GM12878 (cell line): ENCODE measurements at places on chromosomes 2 and 18.

- DNase-seq, result peak; percentile 2
These were observed 479.1 kb upstream of the NRXN1 start for GRCh38 chr2:51511002-51511401.

- DNase-seq, result no peak
These were observed at the start of gene VAMP8 for GRCh38 chr2:85577386-85578242. TSS of gene VAMP8 (plus strand) at chr2:85577586. CDS start at chr2:85577647, 61 bp downstream.

DNA sequence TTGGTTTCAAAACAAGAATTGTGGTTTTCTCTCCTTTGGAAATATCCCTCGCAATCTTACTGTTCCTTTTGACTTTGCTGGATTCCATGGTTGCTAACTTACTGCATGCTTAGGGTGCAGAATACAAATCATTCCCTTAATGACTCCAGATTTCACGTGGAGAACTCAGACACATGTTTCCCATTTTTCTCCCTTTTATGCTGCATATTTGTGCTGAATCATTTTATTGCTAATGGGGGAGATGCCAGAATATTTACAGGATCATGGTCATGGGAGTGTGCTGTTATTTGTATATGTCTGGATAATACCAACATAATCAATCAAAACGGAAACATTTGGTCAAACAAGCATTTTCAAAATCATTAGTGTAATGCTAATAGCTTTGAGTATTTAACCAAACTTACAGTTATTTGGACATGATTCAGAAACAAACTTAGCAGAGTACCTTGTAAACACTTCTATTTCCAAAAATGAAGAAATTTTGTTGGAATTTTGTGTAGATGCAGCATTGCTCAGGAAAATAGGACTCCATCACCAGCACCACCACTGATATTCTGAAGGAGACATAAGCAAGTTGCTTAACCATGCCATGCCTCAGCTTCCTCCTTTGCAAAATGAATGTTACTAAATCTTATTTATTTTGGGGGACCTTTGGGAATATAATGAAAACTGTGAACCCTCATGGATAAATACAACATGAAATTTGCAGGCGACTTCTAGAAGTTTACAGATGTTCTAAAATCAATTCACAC, 122.5 kb upstream of the RND3 start:
- no peak for DNase-seq

DNA sequence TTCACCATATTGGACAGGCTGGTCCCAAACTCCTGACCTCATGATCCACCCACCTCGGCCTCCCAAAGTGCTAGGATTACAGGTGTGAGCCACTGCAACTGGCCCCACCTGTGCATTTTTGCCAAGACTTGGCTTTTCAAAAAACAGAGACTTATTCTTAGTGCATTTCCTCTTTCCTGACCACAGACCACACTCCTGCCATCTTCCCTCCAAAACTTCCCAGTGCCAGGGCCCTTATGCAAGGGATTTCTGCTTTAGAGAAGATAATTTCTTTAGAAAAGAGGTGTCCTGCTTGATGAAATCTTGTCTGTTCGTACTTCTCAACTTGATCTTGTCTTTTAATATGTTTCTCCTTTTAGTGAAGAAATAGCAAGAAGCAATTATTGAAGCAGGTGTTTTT, 98.8 kb upstream of the ZNF516 start:
- no peak for DNase-seq

DNA sequence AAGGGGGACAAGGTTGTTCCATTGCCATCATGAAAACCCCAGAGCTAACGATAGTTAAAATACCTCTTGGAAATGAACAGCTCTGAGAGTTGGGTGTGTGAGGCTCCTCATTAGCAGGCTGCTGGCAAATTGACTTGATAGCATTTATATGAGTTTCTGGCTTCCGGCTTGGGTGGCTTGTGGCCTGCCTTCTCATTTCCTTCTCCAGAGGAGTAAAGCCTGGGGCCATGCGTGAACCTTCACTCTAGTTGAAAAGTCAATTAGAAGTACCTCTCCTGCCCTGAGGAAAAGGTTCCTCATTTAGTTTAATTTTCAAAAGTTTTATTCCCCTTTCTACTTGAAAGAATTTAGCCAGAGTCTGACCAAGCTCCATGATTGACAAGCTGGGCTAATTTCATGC, 67.1 kb downstream of the MGAT5 start:
- no peak for DNase-seq

GRCh38 chr2:237806334-237806733, 7.8 kb downstream of the RBM44 start:
- no peak for DNase-seq

GRCh38 chr2:237196409-237196808, 110.7 kb downstream of the COPS8 start:
- DNase-seq, result no peak

- no peak for DNase-seq
These were observed 15.9 kb upstream of the RPL31 start for GRCh38 chr2:100986157-100986556.

DNA sequence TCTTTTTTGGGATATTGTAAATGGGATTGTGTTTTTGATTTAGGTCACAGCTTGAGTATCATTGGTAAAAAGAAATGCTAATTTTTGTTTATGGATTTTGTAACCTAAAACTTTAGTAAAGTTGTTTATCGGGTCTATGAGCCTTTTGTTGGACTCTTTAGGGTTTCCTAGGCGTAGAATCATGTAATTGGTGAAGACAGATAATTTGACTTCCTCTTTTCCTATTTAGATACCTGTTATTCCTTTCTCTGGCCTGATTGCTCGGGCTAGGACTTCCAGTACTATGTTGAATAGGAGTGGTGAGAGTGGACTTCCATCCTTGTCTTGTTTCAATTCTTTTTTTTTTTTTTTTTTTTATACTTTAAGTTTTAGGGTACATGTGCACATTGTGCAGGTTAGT, 149.0 kb downstream of the QPCT start:
- no peak for DNase-seq

DNA sequence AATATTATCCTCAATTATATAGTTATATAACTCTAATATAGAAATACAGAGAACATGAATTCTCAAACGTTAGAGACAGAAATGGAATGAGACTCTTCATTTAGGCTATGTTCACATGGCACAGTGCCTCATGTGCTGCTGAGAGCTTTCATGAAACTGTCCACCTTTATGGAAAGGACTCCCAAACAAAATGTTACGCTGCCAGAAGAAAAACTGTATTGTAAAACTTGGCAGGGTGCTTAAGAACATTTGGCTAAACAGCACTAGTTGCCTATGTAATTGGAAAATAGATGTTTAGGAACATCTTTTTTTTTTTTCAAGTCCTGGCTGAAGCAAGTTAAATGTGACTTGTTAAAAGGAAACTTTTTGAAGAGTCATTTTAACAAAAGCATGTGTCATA, 396.0 kb downstream of the ERBB4 start:
- no peak for DNase-seq

GRCh38 chr18:51911584-51911983, 428.4 kb upstream of the DCC start:
- no peak for DNase-seq

GRCh38 chr2:43102366-43103092, 123.9 kb downstream of the ZFP36L2 start:
- DNase-seq, result no peak

DNA sequence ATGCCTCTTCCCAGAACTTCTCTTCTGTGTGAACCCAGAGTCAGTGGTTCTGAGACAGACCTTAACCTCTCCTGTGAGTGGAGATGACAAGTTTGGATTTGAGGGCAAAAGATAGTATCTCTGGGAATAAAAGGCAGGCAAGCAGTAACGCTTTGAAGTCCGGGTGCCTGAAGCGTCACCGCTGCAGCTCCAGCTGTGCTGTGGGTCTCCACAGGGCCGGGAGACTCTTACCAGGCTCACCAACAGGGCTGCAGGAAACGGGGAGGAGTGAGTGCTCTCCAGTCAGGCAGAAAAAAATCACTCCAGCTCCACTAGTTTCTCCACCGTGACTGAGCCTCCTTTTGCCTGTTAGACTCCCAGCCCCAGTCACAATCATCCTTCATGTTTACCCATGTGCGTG, 79.7 kb upstream of the MAP4K4 start:
- no peak for DNase-seq

- no peak for DNase-seq
These were observed 297.2 kb downstream of the NCKAP5 start for GRCh38 chr2:133271105-133271504.

GRCh38 chr2:170322140-170322766, 144.3 kb downstream of the MYO3B start:
- DNase-seq, result no peak

DNA sequence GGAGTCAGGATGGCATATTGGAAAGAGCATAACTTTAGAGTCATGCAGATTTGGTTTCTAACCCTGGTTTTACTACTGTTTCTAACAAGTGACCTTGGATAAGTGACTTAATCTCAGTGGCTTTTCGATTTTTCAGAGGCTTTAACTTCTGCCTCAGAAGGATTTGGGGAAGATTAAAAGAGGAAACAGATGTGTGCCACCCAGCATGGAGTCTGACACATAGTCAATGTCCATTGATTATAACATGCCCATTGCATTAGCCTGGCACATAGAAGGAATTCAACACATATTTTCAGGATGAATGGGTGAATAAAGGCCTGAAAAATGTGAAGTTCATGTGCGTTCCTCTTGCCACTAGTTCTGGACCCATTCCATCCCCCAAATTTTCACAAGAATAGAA, 438.2 kb downstream of the EPHA4 start:
- no peak for DNase-seq

- no peak for DNase-seq
These were observed 72.7 kb downstream of the POLE4 start for GRCh38 chr2:75031171-75031570.

DNA sequence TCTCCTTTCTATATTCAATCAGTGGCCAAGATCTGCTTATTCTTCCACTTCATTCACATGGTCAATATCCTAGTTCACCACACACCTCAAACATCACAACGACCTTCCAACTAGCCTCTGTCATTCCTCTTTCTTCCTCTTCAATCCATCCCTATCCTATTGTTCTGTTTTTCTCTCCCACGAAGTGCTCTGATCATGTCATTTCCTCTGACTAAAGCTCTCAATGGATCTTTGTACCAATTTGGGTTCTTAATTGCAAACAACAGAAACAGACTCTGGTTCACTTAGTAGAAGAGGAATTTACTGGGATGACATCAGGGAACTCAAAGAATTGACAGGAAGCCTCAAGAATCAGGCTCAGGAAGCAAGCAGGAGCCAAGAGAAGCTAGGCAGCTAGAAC, 23.5 kb downstream of the WNT10A start:
- DNase-seq, result no peak

GRCh38 chr18:78595453-78595852, 384.2 kb upstream of the SALL3 start:
- no peak for DNase-seq

GRCh38 chr2:71560638-71561011, 107.3 kb downstream of the DYSF start:
- DNase-seq, result no peak

DNA sequence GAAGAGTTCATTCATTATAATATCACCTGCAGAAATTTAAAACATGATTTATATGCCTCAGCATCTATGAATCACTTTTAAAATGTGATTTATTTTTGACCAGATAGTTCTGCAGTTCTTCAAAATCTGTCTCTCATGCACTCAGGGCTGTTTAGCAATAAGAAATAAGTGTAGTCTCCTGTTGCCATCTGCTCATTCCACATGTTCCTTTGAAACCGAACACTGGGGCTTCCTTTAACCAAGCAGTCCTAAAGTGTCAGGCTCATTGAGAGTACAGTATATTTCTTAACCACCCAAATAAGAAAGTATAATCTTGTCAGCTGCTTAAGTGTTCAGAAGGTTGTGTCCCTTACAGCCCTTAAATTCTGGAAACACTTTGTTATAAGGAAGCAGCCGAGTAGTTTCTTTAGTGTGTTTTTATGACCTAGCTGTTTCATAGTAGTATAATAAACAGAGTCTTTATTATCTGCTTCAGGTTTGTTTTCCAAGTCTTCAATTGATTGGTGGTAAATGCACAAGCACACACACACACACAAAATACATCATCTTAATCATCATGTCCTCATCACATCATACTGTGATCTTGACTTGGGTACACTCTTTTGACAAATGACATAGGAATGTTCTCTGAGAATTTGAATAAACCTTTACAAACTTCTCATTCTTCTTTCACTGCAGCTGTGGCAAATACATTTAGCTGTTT, 10.4 kb downstream of the WDR7 start:
- DNase-seq, result no peak

GRCh38 chr18:8809514-8809913, 104.2 kb downstream of the MTCL1 start:
- no peak for DNase-seq

- DNase-seq, result no peak
These were observed 523.9 kb downstream of the SLC4A3 start for GRCh38 chr2:220151341-220151740.

DNA sequence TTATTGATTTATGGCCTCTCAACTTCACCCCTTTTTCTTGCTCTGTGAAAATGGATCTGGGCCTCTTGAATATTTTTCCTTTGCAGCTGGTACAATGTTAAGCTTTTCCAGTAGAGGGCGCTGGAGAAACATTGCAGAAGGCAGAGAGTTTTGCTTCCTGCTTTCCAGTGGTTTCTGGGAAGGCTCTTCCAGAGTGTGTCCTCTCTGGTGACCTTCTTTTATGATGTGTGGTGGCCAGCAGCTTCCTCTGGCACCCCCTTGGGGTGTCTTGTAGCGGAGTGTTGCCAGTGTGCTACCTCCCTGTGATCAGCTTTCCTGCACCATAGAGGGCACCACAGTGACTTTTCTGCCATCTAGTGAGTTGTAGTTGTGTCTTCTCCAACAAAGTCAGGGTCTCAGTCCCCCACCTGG, 25.4 kb upstream of the MGAT5 start:
- DNase-seq, result no peak

GRCh38 chr2:55827855-55828254, 95.7 kb downstream of the EFEMP1 start:
- DNase-seq, result no peak

DNA sequence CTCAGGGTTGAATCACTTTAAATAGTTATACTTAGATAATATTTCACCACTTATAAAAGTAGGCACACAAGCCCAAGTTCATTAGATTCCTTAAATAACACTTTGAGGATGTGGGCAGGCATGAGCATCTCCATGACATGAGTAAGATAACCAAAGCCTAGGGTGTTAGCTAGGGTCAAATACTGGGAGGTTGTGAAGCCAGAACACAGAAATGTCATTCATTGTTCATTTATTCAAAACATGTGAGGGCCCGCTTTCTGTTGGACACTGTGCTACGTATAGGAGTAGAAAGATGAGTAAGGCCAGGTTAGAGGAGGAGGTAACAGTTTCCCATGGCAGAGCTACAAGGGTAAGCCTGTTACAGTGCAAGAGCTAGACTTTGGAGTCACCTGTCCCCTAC, 93.5 kb upstream of the NEDD4L start:
- DNase-seq, result no peak

DNA sequence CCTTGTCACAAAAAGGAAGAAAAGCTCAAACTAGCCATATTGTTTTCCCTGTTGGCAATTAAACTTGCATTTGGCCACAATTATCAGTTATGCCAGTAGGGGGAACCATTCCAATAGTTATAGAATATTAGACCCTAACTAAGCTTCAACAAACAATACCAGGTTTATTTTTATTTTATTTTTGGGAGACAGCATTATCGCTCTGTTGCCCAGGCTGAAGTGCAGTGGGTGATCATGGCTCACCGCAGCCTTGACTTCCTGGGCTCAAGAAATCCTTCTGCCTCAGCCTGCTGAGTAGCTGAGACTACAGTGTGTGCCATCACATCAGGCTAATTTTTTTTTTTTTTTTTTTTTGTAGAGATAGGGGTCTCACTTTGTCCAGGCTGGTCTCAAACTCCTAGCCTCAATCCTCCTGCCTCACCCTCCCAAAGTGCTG, 102.1 kb downstream of the ATAD2B start:
- DNase-seq, result peak; percentile 34

- no peak for DNase-seq
These were observed 56.9 kb upstream of the SPRED2 start for GRCh38 chr2:65489269-65489668.

- no peak for DNase-seq
These were observed 53.4 kb downstream of the SMAD4 start for GRCh38 chr18:51083398-51083797.
